ENCODE measurements at places on chromosomes 5 and 9.

GRCh38 chr9:120374817-120375216 is 205.2 kb downstream of the CDK5RAP2 start:
- DNase-seq: no peak

DNA sequence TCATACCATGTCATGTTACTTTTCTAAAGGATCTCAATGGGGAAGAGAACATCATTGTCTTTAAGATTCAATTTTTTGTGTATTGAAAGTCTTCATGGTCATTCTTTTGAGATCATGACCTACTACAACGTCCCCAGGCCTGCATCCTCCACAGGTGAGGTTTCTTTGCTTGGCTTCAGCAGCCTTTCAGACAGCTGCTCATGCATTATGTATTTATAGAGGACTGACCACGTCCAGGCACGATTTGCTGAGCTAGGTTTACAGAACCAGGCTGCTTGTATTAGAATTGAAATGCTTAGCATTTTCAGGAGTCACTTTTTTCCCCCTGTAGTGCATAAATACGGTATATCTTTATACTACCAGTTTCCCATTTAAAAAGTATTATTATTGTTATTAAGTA is 70.4 kb downstream of the LIX1 start:
- no peak for DNase-seq

- DNase-seq: no peak
Measured at GRCh38 chr9:129362287-129363000, 184.4 kb upstream of the IER5L start.

- no peak for DNase-seq
Measured at GRCh38 chr5:13601112-13601511, 343.4 kb downstream of the DNAH5 start.

GRCh38 chr5:139149477-139150199 is 48.5 kb downstream of the SIL1 start:
- DNase-seq: no peak

DNA sequence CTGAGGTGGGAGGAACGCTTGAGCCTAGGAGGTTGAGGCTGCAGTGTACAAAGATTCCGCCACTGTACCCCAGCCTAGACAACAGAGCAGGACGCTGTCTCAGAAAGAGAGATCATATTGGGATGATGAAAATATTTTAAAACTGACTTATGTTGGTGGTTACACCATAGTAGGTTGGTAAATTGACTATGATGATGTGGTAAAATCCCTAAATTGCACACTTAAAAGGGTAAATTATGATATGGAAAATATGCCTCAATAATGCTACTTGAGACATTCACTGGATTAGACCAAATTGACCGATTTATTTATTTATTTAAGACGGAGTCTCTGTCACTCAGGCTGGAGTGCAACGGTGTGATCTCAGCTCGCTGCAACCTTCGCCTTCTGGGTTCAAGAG is 21.9 kb upstream of the TOR1B start:
- DNase-seq: no peak

Measured in NCI-H1105 (cell line).